SK-MEL-5 (cell line): ENCODE measurements at places on chromosomes 5 and 9. TPM values are rescaled to one million over a fixed set of nuclear protein-coding genes. Genes with fewer than 3 reads are reported as not detected.

GRCh38 chr5:74575741-74576538 lies 64.6 kb downstream of the ENC1 start:
- DNase-seq, result no peak

GRCh38 chr9:24351973-24352372 lies 193.7 kb downstream of the IZUMO3 start:
- no peak for DNase-seq

- peak; percentile 23 for DNase-seq
Observed at GRCh38 chr5:34008802-34009201, 952 bp upstream of the AMACR start.

DNA sequence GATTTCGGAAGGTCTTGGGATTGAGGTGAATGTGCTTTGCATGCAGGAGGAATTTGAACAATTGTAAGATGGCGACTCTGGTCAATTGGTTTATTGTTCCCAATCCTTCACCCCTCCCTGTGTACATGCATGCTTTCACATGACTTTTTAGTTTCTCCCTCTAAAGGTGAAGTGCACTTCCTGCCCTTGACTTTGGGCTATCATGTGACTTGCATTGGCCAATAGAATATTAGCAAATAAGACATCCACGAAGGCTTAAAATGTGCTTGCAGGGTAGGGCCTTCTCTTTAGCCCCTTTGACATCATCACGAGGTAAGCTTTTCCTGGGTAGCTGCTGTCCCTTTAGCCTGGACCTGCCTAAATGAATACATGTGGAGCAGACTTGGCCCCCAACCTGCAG lies 8.1 kb upstream of the ZBTB43 start:
- DNase-seq, result peak; percentile 76

- DNase-seq, result peak; percentile 44
Observed at GRCh38 chr5:156435101-156435500, 108.1 kb downstream of the SGCD start.

GRCh38 chr5:68440245-68440644 lies 224.7 kb downstream of the PIK3R1 start:
- DNase-seq, result no peak

EQTN gene
- not detected in 2 replicates for total RNA-seq

PDLIM4 gene
- total RNA-seq, result 1.8 and 2.1 TPM in 2 replicates
